Choroid plexus epithelial cell (primary cell): ENCODE measurements at places on chromosomes 2 and 18.

- peak; percentile 78 for DNase-seq
Measured at GRCh38 chr2:210195101-210195852, 24.1 kb upstream of the KANSL1L start.

DNA sequence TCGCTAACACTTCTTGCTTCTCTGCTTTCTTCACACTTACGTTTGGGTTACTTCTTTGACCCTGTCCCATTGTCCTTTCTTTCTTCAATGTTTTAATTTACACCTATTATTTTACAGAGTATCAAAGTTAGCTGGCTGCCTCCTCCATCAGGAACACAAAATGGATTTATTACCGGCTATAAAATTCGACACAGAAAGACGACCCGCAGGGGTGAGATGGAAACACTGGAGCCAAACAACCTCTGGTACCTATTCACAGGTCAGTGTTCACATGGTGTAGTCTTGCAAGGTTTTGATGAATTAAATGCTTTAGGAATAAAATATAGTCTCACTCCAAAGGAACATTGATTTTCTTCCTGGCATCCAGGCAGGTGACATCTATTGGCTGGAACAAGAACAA is 919.0 kb downstream of the MBD2 start:
- DNase-seq, result no peak

DNA sequence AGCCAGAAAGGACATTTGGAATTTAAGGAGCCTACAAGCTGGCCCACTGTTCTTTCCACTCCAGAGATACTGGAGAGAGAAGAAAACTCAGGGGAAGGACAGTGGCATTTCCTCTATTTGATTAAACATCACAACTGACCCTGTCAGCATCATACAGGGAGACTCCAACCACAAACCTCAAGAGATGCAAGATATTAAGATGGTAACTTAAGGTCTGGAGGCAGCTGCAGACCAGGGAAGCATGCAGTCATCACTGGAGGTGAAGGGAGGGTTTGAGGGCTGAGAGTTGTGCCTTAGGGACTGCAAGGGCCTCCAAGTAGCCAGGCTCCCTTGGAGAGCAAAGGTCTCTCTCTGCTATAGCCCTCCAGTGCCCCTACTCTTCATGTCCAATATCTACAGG is 67.4 kb downstream of the RNF152 start:
- peak; percentile 67 for DNase-seq

DNA sequence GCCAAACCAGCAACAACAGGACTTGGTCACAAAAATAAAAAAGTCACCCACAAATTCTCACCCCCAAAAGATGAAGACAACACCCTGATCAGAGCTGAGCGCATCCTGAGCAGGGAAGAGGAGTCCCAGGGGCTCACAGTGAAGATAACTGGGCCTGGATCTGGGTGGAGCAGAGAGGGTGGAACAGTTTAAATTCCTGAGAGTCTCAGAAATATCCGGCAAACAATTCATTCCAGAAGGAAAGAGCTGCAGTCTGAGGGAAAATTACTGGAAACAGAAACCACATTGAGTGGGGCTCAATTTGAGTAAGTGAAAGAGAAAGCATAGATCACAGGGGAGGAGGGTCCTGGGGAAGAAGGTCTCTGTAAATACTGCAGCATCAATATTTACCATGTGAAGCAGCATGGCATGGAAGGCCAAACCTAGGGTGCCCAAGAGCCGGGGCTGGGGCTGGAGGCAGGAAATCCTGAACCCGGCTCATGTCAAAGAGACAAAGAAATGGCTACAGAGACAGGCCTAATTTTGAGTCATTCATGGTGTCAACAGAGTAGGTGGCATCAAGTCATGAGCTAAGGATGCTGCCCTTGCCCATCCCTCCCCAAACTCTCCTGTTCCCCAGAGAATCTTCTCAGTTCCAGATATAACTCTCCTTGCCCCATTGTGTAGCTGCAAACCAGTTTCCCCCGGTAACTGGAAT is 61.4 kb upstream of the ZBTB7C start:
- DNase-seq, result no peak

DNA sequence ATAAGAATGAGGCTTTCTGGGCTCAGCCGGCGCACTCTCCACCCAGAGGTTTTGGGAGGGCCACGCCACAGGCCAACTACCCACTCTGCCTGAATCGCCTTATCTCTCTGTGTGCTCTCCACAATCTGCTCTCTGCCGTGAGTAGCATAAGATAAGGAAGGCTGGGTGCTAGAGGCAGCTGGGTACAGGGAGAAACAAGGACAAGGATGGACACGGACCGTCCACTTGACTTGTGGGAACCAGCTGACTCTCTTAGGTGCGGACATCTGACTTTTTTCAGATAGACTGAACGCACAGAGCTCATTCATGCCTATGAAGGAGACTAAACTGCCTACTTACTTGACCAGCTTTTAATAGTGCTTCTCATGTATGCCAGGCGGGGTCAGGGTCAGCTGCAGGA is 14.3 kb downstream of the NPAS2 start:
- no peak for DNase-seq

DNA sequence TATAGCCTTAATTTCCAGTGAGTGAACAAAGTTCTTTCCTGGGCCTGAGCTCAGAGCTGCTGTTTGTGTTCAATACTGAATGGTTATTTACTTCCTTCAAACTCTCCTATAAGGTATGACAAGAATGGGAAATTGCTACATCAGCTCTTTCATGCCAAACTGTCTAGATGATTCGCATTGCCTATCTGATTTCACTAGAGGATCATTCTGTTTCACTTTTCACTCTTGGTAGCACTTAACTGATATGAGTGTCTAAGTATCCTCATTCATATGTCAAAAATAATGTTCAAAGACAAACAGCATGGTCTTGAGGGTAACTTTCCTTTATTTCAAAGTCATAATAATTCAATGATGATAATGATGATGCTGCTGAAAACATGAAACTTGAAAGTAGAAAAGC is 32.9 kb upstream of the SCG2 start:
- peak; percentile 80 for DNase-seq

DNA sequence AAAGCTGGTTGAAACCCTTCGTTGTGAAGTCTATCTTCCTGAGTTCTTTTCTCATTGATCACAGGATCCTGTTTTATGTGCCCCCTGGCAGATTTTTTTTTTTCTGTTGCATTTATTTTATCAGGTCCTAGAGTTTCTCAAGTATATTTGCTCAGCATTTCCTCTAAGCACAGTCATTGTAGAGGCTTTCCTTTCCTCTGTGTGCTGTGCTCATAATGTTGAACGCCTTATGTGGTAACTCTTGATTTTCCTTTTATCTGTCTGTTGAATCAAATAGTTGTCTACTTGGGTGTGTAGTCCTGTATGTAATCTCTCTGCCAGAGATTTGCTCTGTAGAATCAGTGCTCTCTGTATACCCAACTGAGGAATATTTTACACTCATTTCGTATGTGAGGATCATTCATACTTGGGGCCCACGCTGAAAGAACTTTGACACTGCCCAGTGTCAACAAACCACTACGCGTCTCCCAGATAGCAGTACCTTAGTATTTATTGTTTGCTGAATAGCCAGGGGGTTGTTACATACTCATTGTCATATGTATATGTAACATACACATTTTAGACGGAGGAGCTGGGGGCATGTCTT is 118.2 kb downstream of the CTNNA2 start:
- DNase-seq, result no peak

DNA sequence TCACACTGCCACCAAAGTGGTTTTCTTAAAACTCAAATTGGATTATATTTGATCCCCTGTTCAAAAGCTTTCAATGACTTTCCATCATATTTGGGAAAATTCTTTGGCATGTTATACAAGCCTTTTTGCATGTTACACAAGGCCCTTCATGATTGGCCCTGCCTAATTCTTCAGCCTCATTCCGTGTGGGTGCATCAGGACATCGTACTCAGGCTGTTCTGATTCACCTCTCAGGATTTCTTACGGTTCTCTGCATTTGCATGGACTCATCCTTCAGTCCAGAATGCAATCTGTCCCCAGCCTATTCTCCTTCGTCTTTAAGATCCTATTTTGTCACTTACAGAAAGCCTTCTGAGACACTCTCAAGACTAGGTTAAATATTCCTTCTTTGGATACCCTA is 107.8 kb downstream of the LYPD1 start:
- DNase-seq, result no peak

DNA sequence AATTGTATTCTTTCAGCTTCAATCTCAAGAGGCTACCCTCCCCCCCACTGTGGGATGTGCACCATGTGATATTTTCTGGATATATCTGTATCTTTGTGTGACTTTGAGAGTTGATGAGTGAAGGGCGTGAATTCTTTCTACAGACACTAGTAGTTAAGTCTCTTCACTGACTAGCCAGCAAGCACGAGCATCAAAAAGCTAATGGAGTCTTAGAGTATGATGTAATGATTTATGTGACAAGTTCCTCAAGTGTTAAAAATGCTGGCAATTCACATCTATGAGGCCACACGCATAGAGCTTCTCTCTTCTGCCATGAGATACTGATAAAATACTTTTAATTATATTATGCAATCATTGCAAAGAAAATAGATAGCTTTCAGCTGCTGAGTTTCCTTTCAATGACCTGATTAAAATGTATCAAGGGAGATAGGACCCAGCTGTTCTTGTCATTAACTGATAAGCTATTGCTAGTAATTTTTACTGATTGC is 304.8 kb downstream of the TRIB2 start:
- DNase-seq, result peak; percentile 15

- no peak for DNase-seq
Measured at GRCh38 chr2:176182671-176183070, 5.8 kb upstream of the HOXD1 start.

GRCh38 chr18:69444221-69444620 is 43.5 kb downstream of the DOK6 start:
- DNase-seq, result no peak

- DNase-seq, result peak; percentile 93
Measured at GRCh38 chr18:45974088-45974536, 7.0 kb upstream of the EPG5 start.

GRCh38 chr2:108377815-108378630 is at the start of gene SULT1C4:
Gene SULT1C4 (plus strand): TSS chr2:108377954. CDS start chr2:108378338, 384 bp downstream.
- DNase-seq, result peak; percentile 66

DNA sequence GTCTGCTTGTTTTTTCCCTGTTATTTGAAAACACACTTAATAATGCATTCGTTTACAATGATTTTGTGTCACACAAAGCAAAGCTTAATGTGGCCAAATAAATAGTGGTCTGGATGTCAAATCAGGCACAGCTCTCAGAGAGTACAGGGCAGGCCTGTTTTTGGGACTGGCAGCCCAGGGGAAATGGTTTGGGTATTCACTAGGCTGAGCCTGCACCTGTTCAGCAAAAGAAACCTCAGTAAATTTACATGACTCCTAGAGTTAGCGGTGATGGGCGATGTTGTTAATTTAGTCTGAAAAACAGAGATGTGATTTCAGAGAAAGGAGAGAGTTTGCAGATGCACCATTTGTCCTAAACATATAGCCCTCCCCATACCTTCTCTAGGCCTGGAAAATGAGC is 197.1 kb downstream of the ALK start:
- no peak for DNase-seq

DNA sequence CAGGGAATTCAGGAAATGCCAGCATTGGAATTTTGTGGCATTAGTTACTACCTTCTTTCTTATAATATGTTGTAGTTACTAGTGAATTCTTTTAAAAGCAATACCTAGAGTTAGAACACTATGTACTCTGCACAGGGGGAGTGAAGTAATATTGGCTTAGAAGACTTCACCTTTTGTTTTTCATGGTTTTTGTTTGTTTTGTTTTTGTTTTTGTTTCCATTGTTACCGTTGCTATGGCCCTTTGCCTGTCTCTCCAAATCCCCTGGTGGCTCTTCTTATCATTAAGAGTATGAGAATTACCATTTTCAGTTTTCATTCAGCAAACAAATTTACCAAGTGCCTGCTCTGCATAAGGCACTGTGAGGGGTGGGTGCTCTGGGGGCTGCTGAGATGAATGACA is 160.1 kb downstream of the HAUS1 start:
- DNase-seq, result peak; percentile 86

DNA sequence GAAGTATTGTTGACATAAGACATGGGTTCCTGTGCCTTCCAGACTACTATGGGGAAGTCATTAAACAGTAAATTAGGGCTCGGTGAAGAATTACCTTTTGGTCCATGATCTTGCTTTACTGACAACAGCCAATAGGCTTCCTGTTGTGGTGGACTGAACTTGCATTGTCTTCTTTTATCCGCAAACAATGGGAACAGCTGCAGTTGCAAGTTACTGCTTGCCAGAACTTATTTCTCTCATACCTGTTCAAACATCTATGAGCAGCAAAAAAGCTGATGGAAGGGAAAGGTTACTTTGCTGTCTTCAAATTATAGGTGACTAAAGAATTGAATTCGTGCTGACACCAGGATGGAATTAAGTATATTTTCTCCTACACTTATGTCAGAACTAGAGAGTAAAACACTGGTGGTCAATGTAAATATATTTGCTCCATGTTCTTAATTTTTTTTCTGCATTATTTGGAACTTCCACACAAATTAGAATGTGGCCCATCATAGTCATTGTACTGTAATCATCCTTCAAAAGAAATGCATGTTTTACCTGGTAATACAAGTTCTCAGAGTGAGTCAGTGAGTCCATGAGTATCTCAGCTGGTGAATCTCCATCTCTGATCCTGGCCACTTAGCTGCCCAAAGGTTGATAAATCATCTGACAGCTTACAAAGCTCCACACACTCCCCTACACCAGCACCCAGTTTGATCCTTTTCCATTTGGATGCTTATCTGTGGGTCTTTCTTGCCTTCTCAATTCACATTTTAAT is 37.3 kb upstream of the RNF152 start:
- no peak for DNase-seq

DNA sequence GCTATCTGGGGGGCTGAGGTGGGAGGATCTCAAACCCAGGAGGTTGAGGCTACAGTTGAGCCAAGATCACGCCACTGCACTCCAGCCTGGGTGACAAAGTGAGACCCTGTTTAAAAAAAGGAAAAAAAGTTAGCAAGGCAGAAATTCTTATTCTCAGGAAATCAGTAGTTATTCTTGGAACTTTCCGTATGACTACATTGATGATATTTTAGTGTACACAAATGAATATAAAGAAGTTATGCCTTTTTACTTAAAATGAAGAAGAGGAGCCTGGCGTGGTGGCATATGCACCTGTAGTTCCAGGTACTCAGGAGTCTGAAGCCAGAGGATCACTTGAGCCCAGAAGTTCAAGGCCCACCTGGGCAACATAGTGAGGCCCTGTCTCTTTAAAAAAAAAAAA is 7.4 kb downstream of the SPDYA start:
- DNase-seq, result no peak

- DNase-seq, result peak; percentile 43
Measured at GRCh38 chr18:12474876-12475275, 67.1 kb downstream of the PRELID3A start.

GRCh38 chr2:178225006-178225805 is 30.9 kb downstream of the OSBPL6 start:
- DNase-seq, result peak; percentile 72

DNA sequence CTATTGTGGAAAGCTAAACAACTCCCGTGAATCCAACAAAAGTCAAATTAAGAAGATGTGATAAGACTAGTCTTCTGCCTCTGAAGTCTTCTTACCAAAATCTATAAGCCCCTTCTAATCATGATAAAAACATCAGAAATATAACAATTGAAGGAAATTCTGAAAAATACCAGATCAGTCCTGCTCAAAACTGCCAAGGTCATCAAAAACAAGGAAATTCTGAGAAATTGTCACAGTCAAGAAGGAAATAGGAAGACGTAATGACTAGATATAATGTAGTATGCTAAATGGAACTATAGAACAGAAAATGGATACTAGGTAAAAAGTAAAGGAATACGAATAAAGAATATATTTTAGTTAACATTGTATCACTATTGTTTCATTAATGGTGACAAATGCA is 314.0 kb downstream of the TMX3 start:
- DNase-seq, result no peak

GRCh38 chr18:59387687-59388565 is 28.9 kb upstream of the LMAN1 start:
- no peak for DNase-seq

GRCh38 chr2:136286423-136286822 is 168.5 kb upstream of the CXCR4 start:
- DNase-seq, result no peak
